Esophagus mucosa (tissue), 1 donor: ENCODE measurements at places on chromosomes 7 and 10. TPM values are rescaled to one million over a fixed set of nuclear protein-coding genes. Genes with fewer than 3 reads are reported as not detected.

CPA4 gene
- 9.4 TPM for total RNA-seq

TFPI2 gene
- 0.24 TPM for total RNA-seq

GRCh38 chr10:96896884-96897589 lies 64.9 kb downstream of the LCOR start:
- ATAC-seq = no peak

GRCh38 chr10:96846395-96846794 lies 14.3 kb downstream of the LCOR start:
- peak; percentile 78 for ATAC-seq

GRCh38 chr10:35203745-35204144 lies 77.1 kb downstream of the CREM start:
- ATAC-seq = no peak

- ATAC-seq = peak; percentile 16
Measured at GRCh38 chr10:43125274-43125845, 12.9 kb upstream of the CSGALNACT2 start.

DNA sequence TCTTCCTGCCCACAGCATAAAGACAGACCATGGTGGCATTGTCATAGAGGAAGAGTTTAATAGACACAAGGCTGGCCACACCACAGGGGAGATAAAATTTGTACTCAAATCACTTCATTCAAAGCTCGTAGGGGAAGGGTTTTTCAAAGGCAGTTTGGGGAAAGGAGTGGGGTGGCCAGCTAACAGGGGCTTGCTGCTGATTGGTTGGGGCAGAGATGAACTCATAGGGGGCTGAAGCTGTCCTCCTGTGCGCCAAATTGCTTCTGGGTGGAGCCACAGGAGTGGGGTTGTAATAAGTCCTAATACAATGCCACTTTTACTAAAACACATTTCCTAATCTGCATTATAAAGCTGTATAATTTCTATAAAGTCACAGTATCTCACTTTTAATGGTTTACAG lies 22.5 kb downstream of the PDZD8 start:
- no peak for ATAC-seq
